ENCODE measurements at places on chromosomes 4 and X.
A peak's percentile ranks its signal among the peaks of the same experiment; 100 is the strongest.

DNA sequence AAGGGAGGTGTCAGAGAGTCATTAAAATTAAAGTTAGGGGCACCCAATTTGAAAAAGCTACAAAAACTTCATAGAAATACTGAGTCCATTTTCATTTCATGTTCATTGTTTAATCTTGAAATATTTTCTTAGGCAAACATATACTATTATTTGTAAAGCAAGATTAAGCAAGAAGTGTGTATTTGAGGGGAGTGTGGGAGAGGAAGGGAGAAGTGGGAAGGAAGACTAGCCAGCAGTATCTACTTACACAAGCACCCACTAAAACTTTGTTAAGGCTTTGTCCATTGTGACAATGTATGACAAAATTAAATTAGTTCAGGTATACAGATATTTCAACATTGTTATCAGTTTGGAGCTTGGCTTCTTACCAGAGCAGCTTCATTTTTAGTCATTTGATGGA, 222.9 kb downstream of the ARHGAP24 start:
- no peaks in the 10 kb centered on the region for H3K4me1 ChIP-seq
- no peaks in the 10 kb centered on the region for H3K36me3 ChIP-seq
- no peak overlapping the region for H3K4me3 ChIP-seq
- no peak overlapping the region for H3K27ac ChIP-seq
- H3K27me3 ChIP-seq: no peaks in the 10 kb centered on the region

- H3K4me1 ChIP-seq: no peaks in the 10 kb centered on the region
- no peak for DNase-seq
- no peaks in the 10 kb centered on the region for H3K36me3 ChIP-seq
- no peaks in the 10 kb centered on the region for H3K27me3 ChIP-seq
Observed at GRCh38 chr4:85970535-85970934, 389.3 kb downstream of the MAPK10 start.

DNA sequence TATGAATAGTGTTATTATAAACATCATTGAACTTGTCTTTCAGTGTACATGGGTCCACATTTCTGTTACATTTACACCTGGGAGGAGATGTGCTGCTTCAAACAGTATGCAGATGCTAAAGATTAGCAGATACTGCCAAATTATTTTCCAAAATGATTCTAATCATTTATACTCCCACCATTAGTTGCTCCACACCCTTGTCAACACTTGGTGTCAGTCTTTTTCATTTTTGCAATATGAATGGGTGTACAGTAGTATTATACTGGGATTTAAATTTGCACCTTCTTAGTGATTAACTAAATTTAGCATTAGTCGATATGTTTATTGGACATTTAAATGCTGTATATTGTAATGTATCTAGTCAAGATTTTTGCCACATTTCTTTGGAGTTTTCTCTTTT, 131.6 kb upstream of the GRID2 start:
- H3K36me3 ChIP-seq: no peaks in the 10 kb centered on the region
- H3K4me1 ChIP-seq: no peaks in the 10 kb centered on the region
- no peak overlapping the region for H3K27ac ChIP-seq

DNA sequence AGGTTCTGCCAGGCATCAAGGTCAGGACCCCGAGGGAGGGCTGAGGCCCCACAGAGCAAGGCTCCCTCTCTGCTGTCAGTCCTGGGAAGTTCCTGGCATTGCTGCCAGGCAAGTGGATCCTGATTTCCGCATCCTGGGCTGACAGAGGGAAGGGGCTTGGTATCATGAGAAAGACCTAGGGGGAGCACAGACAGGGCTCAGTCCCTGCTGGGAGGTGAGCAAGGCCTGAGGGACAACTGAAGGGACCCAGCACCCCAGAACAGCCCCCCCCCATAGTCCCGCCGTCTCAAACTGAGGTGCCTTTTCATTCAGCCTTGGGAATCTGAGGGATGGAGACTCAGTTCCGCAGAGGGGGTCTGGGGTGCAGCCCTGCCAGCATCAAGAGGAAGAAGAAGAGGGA, 971 bp downstream of the MAGEA11 start:
- no peak overlapping the region for H3K4me3 ChIP-seq
- no peaks in the 10 kb centered on the region for H3K36me3 ChIP-seq
- no peak for DNase-seq

DNA sequence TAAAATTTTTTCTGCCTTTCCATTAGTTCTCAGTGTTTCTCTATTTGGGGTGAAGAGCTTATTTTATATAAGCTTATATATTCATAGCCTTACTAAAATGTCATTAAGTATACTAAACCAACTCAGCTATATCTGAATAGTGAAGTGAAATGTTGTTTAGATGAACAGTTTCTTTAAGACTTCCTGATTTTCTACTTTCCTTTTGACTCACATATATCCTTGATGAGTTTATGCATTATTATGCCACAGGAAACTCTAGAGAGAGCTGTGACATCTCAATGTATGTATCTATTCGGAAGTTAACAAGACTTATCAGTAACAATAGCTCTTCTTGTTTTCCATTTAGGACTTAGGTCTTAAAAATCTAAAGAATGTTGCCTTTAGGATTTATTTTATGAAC, 1491.8 kb upstream of the IGFBP7 start:
- no peaks in the 10 kb centered on the region for H3K36me3 ChIP-seq
- no peaks in the 10 kb centered on the region for H3K4me1 ChIP-seq
- H3K27me3 ChIP-seq: no peaks in the 10 kb centered on the region
- no peak for DNase-seq
- no peak overlapping the region for H3K4me3 ChIP-seq

DNA sequence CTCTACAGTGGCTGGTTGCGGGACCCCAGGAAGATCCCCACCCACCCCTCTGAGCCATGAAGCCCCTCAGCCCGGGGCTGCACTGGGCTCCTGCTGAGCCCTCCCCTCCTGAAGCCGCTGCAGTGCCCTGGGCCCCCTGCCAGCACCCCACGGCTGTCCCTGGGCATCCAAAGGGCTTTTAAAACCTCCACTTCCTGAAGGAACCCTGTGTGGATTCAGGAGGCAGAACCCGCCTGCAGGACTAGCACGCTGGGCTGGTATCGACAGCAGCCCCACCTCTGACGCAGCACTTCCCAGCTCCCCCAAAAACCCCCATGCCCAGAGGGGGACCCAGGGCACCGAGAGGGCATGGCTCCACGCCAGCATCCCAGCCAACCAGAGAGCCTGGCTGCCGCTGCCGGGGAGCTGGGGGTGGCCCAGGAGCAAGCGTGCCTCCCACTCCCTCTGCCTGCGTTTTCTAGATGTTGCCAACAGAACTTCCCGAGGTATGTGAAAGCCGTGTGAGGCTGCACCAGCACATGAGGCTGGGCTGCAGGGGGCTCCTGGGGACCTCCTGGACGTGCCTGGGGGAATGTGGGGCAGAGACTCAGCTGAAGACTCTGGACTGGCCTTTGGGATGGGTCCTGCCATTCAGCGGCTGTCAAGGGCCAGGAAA, 6.3 kb downstream of the MXD4 start:
- no peaks in the 10 kb centered on the region for H3K27me3 ChIP-seq
- H3K27ac ChIP-seq: no peak overlapping the region
- H3K4me1 ChIP-seq: peaks cover 16% of the 10 kb centered on the region
- H3K4me3 ChIP-seq: no peak overlapping the region
- no peak for DNase-seq

GRCh38 chrX:136468391-136469103, 19.2 kb upstream of the BRS3 start:
- no peak overlapping the region for H3K27ac ChIP-seq
- peak overlapping the region; percentile 7 for H3K4me3 ChIP-seq
- no peaks in the 10 kb centered on the region for H3K4me1 ChIP-seq
- peaks cover 2% of the 10 kb centered on the region for H3K36me3 ChIP-seq
- no peaks in the 10 kb centered on the region for H3K27me3 ChIP-seq
- DNase-seq: no peak

DNA sequence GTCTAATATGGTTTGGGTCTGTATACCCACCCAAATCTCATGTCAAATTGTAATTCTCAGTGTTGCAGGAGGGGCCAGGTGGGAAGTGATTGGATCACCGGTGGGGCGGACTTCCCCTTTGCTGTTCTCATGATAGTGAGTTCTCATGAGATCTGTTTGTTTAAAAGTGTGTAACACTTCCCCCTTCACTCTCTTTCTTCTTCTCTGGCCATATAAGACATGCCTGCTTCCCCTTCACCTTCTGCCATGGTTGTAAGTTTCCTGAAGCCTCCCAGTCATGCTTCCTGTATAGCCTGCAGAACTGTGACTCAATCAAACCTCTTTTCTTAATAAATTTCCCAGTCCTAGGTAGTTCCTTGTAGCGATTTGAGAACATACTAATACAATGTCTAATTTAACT, 19.7 kb upstream of the SCRG1 start:
- H3K36me3 ChIP-seq: peaks cover 2% of the 10 kb centered on the region
- H3K27me3 ChIP-seq: peaks cover 4% of the 10 kb centered on the region
- H3K4me1 ChIP-seq: peaks cover 9% of the 10 kb centered on the region
- DNase-seq: no peak

DNA sequence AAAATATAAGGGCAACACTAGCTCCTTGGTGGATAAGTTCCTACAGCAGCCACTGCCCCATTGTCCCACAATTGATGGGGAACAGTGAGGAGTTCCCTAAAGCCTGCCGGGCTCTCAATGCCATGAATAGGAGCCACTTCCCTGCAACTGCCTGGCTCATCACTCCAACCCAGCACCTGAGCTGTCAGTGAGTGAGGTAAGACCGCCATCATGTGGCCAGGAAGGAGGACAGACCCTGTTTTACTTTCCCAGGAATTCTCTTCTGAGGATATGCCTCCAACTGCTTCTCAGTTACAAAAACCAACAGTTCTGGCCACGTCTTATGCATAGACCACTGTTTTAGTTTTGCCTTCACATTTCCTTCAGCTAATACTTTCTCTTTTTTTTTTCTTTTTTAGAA, 45.5 kb downstream of the SRPX start:
- H3K27ac ChIP-seq: no peak overlapping the region
- peaks cover 6% of the 10 kb centered on the region for H3K27me3 ChIP-seq
- H3K4me1 ChIP-seq: no peaks in the 10 kb centered on the region
- H3K36me3 ChIP-seq: no peaks in the 10 kb centered on the region
- H3K4me3 ChIP-seq: no peak overlapping the region
- no peak for DNase-seq

- H3K4me3 ChIP-seq: no peak overlapping the region
- no peaks in the 10 kb centered on the region for H3K27me3 ChIP-seq
- no peak for DNase-seq
- H3K27ac ChIP-seq: no peak overlapping the region
- H3K4me1 ChIP-seq: no peaks in the 10 kb centered on the region
- no peaks in the 10 kb centered on the region for H3K36me3 ChIP-seq
Observed at GRCh38 chr4:149830823-149831222, 15.2 kb upstream of the IQCM start.

DNA sequence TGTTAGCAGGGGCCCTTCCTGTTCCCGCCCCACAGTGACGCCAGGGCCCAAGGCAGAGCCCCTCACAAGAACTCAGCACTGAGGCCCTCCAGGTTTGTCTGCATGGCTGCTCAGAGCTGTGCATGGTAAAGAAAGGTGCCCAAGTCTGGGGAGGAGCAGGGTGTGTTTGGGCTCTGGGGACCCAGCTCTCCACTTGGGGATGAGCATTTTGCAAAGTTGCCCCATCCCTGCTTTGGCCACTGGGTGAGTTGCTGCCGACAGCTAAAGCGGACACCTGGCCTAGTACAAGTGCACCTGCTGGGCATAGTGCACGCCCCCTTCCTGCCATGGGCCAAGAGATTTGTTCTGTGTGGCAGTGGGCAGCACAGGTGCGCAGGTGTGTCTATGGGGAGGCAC, 2.0 kb upstream of the MXD4 start:
- no peaks in the 10 kb centered on the region for H3K36me3 ChIP-seq
- no peaks in the 10 kb centered on the region for H3K4me1 ChIP-seq
- H3K4me3 ChIP-seq: no peak overlapping the region
- H3K27ac ChIP-seq: peak overlapping the region; percentile 78

- H3K4me1 ChIP-seq: no peaks in the 10 kb centered on the region
- H3K4me3 ChIP-seq: no peak overlapping the region
- no peak for DNase-seq
Observed at GRCh38 chr4:130573742-130574141, 1477.8 kb downstream of the C4orf33 start.

DNA sequence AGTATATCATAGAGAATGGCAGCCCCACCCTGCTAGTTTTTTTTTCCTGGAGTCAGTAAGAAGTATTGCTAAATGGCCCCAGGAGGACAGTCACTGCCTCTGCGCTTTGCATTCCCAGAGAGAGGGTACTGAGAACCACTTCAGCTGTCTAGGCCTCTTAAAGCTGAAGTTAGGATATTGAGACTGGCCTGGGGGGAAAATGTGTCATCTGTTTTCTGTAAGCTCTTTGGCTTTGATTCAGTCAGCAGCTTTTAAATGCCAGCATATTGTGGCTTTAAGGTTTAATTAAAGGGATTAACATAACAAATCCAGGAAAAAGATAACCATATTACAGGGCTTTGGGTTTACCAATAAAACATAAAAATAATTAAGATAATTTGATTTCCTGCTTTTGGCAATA, 852.0 kb downstream of the PCDH18 start:
- no peak overlapping the region for H3K4me3 ChIP-seq
- no peak overlapping the region for H3K27ac ChIP-seq

DNA sequence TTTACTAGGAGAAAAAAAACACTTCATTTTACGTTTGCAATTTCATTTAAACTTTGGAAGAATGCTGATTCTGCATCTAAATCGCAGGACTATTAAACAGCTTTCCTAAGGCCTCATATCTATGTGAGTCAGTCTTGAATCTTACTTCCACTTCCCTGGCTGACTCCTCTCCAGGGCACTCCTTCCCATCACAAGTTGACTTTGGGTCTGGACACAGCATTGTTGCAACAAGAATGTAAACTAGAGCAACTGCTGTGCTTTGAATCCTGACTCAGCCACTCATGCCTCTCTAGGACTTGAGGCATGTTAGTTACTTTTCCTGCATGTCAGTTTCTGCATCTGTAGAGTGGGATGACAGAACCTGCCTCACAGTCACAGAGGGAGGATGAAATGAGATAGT, 413.8 kb downstream of the FAT4 start:
- H3K4me1 ChIP-seq: no peaks in the 10 kb centered on the region
- no peak overlapping the region for H3K27ac ChIP-seq
- H3K36me3 ChIP-seq: no peaks in the 10 kb centered on the region
- H3K27me3 ChIP-seq: no peaks in the 10 kb centered on the region

GRCh38 chr4:182427554-182427953, 184.4 kb downstream of the TENM3 start:
- H3K4me3 ChIP-seq: no peak overlapping the region
- H3K4me1 ChIP-seq: no peaks in the 10 kb centered on the region
- H3K36me3 ChIP-seq: no peaks in the 10 kb centered on the region
- no peak overlapping the region for H3K27ac ChIP-seq
- no peak for DNase-seq

GRCh38 chr4:155954118-155954685, 536 bp upstream of the CTSO start:
- H3K27ac ChIP-seq: peak overlapping the region; percentile 99
- H3K36me3 ChIP-seq: peaks cover 7% of the 10 kb centered on the region
- DNase-seq: no peak
- peaks cover 22% of the 10 kb centered on the region for H3K4me1 ChIP-seq
- H3K4me3 ChIP-seq: peak overlapping the region; percentile 99

DNA sequence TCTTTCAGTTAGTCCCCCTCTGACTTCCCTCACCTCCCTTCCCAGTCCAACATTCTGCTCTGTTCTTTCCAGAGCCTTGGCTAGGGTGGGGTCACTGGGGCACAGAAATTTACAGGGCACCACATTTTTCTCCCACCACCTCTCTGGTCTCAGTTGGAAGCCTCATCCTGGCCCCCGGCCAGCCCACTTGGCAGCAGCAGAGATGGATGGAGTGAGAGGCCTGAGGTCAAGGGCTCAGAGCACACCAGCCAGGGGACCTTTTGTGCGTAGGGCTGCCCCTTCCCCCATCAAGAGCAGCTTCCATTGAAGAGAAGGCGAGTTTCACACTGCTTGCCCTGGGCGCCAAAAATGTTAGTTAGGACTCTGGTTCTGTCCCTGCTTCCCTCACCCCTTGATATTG, 230.9 kb downstream of the SOX3 start:
- H3K4me1 ChIP-seq: no peaks in the 10 kb centered on the region
- H3K36me3 ChIP-seq: no peaks in the 10 kb centered on the region
- no peak overlapping the region for H3K4me3 ChIP-seq
- H3K27me3 ChIP-seq: no peaks in the 10 kb centered on the region
- H3K27ac ChIP-seq: no peak overlapping the region
